Activated gamma-delta T cell treated with Interleukin-2 at 50 U/mL for 16 hours (primary cell): ENCODE measurements at places on chromosomes 3 and 15.

DNA sequence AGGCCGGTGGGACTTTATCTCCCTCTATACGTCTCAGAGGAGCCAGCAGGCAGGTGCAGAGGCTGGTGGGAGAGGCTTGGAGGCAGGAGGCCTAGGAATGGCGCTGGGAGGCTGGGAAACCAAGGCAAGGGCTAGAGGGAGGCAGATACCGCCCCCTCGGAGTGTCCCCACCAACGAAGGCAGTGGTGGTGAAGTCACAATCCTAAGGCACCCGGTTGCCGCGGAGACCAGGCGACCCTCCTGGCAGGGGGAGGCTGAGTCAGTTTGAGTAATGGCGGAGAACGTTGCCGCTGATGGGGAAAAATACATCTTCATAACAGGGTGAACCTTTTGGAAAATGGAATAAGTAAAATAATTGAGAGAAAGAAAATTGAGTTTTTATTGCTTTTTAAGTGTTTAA lies 29.9 kb upstream of the CACNA2D2 start:
- DNase-seq = no peak

- DNase-seq = no peak
These were observed 27.2 kb downstream of the SEMA6D start for GRCh38 chr15:47744496-47744895.

DNA sequence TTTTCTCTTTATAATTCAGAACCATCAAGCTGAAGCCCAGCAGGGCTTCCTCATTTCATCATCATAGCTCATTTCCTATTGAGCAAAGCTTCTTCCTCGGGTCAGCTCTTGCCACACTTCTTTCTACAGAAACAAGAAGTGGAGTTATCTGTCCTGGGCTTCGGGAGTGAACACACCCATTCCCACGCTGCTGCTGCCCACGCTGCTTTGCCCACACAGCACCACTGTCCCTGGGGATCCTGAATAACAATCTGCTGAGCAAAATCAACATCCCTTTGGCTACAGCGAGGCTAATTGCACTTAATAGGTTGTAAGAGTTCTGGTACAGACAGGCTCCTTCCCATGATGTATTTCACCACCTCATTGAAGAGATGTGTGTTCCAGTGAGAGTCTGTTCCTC lies 23.7 kb downstream of the CEP19 start:
- DNase-seq = no peak

- no peak for DNase-seq
These were observed 9.3 kb downstream of the TRA2B start for GRCh38 chr3:185928496-185928895.

DNA sequence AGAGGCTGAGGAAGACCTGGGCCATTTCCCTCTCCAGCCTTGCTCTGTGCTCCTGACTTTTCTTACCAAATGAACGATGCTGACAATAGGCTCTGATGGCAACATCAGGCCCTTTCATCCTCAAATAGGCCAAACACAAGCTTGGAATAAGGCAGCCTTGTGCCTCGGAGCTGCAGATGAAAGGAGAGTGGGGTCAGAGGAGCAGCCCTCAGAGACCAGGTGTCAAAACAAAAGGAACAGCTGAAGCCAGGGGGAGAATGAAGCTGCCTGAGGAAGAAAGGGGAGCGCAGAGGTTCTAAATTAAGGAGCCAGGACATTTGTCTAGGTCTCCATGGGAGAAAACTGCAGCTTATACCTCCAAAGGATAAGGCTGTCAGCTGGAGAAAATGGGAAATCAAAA lies 5.1 kb downstream of the BFSP2 start:
- no peak for DNase-seq
